ENCODE measurements at places on chromosomes 16 and 17.

- DNase-seq, result no peak
Measured at GRCh38 chr17:8289103-8289397, 580 bp downstream of the RANGRF start.

DNA sequence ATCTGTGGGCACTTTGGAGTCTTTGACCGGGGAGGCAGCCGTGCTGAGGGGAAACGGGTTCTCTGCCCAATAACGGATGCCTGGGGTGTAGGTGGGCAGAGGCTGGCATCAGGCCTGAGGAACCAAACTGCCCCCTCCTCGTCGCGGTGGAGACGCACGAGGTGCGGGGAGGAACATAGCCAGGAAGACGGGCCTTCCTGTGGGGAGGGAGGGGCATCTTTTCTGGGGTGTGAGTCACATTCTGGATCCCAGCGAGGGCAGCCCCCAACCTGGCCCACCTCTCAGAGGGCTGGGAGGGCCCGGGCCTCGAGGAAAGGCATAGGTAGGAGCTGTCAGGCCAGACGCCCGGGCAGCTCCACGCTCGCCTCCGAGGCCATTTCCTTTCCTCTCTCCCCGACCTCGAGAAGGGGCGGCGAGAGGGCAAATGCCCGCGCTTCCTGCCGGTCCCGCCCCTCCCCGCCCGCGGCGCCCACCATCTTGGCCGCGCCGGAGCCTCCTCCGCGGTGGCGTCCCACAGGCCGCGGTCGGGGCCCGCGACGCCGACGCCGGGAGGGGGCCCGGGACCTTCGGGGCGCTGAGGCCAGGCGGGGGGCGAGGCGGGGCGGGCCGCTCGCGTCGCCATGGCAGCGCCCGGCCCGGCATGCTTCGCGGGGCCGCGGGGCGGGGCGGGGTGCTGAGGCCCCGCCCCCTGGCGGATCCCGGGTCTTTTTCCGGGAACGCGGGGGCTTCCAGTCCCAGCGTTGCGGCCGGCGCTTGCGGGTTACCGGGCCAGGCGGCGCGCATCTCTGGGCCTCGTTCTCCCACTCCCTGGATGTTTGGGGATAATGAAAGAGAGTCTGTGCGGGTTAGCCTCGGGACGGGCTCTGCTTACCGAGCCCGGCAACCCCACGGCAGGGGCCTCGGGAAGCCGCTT, 13.2 kb downstream of the RAI1 start:
- no peak for DNase-seq

- DNase-seq, result no peak
Measured at GRCh38 chr17:15981646-15982580, 17.6 kb downstream of the ZSWIM7 start.

DNA sequence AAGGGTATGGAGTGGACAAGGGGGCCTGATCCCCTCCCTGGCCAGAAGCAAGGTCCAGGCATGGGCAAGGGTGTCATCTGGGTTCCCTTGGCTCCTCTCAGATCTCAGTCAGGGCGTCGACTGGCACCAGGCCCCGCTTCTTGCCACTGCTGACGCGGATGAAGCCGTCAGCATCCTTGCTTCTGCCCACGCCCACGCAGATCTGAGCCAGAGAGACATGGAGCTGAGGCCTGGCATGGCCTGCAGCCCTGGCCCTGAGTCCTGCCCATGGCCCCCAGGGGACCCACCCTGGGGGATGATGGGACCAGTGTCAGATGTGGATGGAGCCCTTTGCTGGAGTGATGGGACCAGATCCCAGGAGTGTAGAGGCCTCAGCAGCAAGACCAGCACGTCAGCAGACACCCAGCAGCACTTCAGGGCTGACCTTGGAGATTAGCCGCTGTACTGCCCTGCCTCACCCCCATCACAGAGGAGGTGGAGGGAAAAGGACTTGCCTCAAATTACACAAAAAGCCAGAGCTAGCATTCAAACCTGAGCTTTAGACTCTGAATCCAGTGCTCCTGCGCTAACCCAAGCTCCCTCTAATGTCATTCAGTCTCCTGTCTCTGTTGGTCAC, 12.2 kb downstream of the RPL19 start:
- DNase-seq, result no peak

GRCh38 chr17:2070241-2071023, 15.5 kb downstream of the HIC1 start:
- DNase-seq, result no peak

DNA sequence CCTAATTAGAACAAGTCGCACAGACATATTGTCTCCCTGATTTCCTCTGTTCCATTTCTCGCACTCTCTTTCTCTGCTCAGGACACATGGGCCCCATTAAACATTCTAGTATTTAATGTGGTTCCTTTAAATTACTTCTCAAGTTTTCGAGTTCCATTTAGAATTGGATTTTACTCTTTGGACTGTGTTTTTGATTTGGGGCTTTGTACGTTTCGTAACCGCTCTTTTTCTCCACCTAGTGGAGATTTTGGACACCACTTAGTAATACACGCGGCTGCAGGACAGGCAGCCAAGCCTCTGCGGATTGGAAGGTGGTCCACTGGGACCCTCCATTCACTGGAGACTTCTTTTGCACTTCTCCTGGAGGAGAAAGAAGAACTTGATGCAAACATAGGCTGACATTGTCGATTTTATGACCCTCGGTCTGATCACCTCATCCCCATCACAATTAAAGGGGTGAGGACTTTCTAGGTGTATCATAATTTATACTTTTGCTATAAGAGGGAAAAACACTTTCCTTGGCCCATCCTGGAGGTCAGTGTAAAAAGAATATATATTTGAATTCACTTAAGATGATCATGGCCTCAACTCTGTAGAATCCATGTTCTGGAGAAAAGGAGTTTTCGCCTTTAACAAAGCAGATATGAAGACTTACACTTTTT, 85.7 kb downstream of the NOG start:
- no peak for DNase-seq

GRCh38 chr17:73476890-73477350, 165.1 kb upstream of the CDC42EP4 start:
- DNase-seq, result no peak

Measured in AG04449 (cell line).